ENCODE measurements at places on chromosomes 6 and 20. TPM values are rescaled to one million over a fixed set of nuclear protein-coding genes. Genes with fewer than 3 reads are reported as not detected.

GRCh38 chr6:71476371-71476770 is 187.8 kb downstream of the OGFRL1 start:
- no peak overlapping the region for H3K4me3 ChIP-seq
- no peak for DNase-seq
- H3K27ac ChIP-seq = no peak overlapping the region
- H3K4me1 ChIP-seq = no peaks in the 10 kb centered on the region
- H3K27me3 ChIP-seq = no peaks in the 10 kb centered on the region

DNA sequence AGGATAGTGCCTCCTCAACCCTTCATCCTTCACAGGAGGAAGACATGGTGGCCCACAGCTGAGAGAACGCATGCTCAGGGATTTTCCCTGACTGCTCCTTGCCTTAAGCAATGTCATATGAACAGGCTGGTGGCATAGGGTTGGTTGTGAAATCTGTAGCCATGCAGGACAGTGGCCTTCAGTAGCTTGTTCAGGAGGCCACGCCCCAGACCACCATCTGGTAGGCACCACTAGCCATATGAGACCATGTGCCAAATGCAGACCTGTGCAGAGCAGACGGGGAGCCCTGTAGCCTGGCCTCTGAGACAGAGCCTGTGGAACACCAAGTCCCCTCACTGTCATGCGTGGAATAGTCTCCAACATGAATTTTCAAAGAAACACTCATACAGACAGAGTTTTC is 76.5 kb downstream of the ADTRP start:
- no peak overlapping the region for H3K27ac ChIP-seq
- H3K36me3 ChIP-seq = no peaks in the 10 kb centered on the region
- no peak overlapping the region for H3K4me3 ChIP-seq
- no peaks in the 10 kb centered on the region for H3K27me3 ChIP-seq
- DNase-seq = no peak

DNA sequence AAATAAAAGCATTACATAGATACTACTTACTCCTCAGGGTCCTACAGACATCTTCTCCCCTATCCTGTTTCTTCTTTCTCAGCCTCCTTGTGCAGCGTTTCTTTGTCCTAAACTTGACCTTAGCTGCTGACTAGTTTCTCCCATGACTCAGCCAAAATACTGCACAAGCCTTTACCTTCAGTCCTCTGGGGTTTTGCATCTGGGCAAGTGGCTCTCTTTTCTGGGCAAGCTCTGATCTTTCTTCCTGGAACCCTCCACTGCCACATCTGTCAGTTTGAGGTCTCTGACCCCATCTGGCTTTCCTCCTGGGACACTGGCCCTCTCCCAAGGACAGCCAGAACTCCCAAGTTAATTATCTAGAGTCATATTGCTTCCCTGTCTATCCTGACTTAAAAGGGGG is 838.4 kb downstream of the DHX35 start:
- H3K27ac ChIP-seq = no peak overlapping the region
- no peaks in the 10 kb centered on the region for H3K36me3 ChIP-seq
- DNase-seq = no peak
- H3K27me3 ChIP-seq = no peaks in the 10 kb centered on the region

The DDO gene
- total RNA-seq = not detected

The RNF144B gene
- total RNA-seq = 4.8 TPM

- H3K36me3 ChIP-seq = no peaks in the 10 kb centered on the region
- H3K27ac ChIP-seq = no peak overlapping the region
- H3K4me3 ChIP-seq = no peak overlapping the region
- H3K27me3 ChIP-seq = peaks cover 5% of the 10 kb centered on the region
- no peaks in the 10 kb centered on the region for H3K4me1 ChIP-seq
Measured at GRCh38 chr6:43150051-43150751, 20.9 kb upstream of the SRF start.

Measured in T-cell (primary cell).